ENCODE measurements at places on chromosomes 5 and 9.

GRCh38 chr5:178732281-178732680 is 1.8 kb upstream of the ZNF354A start:
- no peak for DNase-seq

GRCh38 chr9:17824616-17825264 is 245.9 kb downstream of the SH3GL2 start:
- DNase-seq = no peak

- peak; percentile 26 for DNase-seq
Observed at GRCh38 chr9:103397868-103398600, 402.9 kb downstream of the CYLC2 start.

DNA sequence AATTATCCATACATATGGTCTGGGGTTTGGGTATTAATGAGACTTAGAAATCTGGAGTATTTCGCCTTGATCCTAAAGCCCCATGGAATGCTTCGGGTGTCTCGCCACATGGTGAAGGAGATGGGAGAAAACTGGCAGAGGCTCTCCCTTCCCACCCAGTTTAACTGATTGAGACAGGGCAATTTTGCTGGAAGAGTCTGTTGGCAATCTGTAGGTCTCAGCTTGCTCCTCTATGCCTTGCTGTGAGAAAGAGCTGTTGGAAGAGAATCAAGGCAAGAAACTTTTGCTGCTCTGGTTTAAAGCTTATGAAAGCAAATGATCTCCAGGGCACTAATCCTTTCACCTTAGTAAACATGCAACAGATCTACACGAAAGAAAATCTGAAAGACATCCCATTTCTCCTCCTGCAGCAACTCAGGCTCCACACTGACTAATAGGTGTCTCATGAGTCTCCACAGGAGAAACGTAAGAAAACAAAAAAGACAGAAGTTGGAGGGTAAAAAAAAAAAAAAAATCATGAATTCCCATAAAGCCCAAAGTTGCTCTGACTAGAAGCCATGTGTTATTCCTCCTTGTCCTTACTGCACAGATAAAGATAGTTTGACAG is 369.9 kb downstream of the EFNA5 start:
- DNase-seq = no peak

DNA sequence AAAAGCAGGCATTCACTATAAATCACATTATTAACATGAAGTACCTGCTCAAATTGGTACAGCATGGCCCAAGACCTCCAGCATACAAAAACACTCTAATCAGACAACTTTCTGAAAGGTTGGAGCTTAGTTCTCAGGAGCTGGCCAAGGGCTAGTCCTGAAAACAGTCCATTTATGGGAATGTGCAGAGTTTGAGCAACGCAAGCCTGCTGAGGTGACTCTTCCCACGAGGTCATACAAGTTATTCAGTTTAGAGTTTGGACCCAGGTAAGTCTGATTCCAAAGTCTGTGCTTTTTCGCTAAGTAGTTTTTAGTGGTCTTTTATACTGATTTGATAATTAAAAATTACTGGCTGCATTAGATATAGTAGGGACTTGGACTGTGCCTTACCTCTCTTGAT is 52.6 kb downstream of the AP3S1 start:
- DNase-seq = no peak

DNA sequence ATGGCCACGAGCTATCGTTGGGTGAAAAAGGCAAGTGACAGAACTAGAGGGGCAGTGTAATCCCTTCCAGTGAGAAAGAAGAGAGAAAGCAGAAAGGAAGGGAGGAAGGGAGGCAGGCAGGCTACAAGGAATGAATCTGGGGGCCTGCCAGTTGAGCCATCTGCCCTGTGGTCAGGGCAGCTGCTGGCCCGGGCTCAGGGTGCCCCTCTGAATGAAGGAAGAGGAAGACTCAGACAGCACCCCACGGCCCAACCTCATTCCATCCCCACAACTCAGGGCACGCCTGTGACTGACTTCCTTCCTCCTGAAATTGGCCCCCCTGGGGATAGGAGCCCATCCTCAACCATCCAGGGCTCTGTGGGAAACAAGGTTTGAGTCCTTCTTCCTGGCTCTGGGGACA is 20.3 kb upstream of the FLT4 start:
- DNase-seq = no peak

- DNase-seq = no peak
Observed at GRCh38 chr5:132753135-132753987, 6.1 kb downstream of the CCNI2 start.

DNA sequence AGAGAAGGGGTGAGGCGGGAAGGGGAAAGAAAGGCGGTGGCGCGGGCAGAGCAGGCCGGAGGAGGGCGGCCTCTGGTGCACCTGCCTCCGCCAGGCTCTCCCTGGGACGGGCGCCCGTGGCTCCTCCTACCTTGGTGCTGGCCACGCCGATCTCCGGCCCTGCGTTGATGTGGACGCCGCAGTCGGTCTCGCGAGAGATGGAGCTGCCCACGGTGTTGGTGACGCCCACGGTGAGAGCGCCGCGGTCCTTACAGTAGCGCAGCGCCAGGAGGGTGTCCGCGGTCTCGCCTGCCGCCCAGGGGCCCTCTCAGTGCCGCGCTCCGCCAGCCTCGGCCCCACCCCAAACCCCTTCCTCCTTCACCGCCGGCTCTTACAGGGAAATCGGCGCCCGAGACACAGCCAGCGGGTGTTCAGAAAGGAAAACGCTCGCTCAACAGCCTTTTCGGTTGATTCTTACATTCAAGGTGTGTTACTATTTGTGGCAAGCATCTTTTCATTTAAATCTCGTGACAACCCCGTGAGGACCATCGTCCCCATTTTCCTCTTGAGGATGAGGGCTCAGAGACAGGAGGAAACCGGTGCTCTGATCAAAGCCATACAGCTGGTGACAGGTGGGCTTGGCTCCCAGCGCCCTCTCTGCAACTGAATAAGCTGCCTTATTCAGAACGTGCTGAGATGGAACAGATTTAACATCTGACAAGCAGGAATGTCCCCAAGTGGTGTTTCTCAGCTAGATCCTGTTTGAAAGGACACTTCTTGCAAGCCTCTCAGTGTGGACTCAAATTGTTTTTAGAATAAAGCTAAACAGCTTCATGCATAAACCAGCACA is 22.0 kb upstream of the MAPK9 start:
- DNase-seq = no peak

DNA sequence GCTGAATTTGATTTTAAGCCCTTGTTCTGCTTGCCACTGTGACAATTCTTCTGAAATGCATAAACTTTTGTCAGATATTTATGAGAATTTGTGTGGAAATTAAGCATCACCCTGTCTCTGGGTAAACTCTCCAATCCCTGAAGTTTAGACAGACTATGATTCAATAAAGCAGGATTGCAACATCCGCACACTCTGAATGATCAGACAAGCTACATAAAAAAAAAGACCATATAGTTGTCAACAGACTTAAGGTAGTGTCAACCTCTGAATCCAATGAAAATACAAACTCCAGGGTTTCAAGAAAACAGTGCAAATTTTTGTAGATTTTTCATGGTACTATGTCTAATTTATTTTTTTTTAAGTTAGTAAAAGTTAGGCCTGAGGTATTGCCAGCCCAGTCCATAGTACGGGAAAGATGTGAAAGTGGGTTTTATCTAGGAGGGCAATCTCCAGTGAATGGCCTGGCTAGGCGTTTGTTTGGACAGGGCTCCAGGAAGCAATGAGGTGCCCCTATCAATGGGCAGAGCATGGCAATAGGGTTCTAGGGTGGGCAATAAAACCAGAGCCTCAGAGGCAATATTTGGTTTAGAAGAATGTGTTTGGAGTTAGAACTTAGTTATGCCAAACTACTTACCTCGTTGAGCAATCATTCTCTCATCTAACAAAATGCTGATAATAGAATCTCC is 762.6 kb upstream of the SEMA6A start:
- no peak for DNase-seq

DNA sequence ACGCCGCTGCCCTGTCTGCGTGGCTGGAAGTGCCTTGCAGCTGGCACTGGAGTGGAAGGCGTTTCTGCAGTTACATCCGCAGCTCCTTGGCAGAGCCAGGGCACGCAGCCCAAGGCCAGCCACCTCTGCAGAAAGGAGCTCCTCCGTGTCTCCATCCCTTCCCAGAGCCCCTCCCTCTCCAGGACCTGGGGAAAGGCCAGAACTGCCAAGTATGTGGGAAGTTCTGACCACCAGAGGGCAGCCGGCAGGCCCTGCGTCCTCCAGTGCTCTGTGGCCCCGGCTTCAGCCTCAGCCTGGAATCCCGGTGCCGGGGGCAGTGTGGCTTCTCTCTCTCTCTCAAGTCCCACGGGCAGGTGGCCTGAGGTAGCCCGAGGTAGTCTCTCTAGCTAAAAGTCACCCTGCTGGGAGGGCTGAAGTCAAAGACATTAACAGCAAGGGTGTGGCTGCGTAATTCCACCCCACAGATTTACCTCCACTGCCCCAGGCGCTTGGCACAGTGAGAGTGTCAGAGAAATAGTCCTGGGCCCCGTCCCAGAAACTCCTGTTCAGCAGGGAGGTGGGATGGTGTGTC is 101.7 kb upstream of the FCN2 start:
- peak; percentile 47 for DNase-seq

DNA sequence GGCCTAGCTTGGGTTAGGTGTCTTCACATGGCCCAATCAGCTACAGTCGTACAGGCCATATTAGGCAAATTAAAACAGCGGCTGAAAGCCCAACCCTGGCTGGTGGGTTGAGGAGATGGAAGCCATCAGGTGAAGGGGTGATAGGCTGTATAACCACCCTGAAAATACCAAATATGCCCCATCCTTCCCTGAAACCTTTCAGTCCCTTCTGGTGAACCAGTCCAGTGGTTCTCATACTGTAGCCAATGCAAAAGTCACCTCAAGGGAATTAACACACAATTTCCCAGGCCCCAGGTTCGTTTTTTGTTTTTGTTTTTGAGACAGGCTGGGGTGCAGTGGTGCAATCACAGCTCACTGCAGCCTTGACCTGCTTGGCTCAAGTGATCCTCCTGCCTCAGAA is 19.8 kb upstream of the KCNV2 start:
- no peak for DNase-seq

DNA sequence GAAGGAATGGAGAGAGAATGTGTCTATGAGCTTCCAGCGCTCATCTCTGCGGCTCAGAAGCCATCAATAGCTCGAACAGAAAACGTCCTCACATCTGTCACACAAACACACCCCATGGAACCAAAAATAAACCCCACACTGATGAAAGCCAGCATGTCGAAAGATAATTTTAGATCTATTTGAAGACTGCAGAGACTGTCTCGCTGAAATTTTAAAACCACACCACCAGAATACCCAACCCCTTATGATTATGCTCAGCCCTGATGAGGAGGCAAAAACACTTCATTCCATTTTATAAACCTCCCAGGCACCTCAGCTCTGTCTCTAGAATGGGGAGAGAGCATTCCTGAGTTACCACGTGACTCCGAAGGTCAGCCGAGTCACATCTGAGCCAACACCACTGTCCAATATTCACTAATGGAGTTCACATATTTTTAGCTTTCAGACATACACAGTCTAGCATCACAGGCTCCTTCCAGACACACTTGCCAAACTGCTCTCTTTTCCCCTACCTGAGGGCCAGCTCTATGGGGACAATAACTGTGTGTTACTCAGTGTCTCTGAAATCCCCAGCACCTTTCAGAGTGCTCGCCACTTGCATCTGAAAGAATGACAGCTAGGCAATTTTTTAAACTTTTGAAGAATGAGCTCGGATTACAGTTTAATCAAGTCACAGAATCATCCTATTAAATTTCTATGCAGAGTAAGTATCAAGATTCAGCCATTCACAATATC is 63.2 kb downstream of the SERINC5 start:
- no peak for DNase-seq

DNA sequence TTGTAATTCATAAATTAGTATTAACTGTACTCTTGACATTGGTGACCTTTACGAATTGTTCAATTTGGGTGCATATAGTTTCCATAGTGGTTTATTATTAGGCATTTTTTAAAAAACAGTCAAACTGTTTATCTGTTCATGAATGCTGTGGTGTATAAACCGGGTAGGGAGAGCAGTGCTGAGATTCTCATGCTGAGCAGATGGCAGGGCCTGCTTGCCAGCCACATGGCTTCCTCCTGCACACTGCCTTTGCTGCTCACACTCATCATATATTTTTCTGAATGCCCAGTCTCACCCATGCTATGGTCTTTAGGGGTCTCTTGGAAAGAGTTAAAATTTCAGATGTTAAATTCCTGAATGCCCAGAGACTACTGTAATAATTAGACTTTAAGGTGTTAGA is 40.8 kb downstream of the NNT start:
- no peak for DNase-seq

DNA sequence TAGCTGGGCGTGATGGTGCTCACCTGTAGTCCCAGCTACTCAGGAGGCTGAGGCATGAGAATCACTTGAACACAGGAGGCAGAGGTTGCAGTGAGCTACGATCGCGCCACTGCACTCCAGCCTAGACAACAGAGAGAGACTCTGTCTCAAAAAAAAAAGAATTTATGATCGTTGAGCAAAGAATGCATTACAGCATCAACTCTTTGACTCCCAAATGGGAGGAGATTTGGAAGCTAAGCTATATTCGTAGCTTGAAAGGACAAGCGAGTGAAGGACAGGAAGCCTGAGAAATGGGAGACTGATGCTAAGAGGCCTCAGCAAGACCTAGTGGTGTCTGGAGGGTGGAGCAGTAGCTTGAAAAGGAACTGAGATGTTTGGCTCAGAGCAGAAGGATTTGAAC is 10.3 kb upstream of the CCIN start:
- no peak for DNase-seq

- no peak for DNase-seq
Observed at GRCh38 chr9:92327283-92327850, 1.6 kb downstream of the CENPP start.

DNA sequence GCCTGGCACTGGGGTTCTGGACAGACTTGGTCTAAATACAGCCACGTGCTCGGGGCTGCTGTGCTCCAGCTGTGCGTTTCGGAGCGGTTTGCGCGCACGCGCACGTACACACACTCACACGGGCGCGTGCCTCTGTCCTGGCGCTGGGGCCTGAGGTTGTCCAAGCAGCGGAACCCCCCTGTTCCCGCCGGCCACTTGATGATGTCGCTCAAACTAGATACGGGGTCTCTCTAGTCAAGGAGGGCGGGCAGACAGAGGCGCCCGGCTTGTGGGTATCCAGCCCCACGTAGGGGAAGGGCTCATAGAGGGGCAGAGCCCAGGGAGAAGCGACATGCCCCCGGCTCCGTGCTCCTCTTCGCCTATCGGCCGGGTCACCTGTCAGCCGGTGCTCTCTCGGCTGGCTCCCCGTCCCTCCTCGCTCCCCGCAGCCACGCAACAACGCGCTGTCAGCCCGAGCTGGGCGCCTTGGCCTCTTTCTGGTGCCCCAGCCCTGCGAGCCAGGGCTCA is 8.9 kb downstream of the NR2F1-AS1 start:
- DNase-seq = no peak

DNA sequence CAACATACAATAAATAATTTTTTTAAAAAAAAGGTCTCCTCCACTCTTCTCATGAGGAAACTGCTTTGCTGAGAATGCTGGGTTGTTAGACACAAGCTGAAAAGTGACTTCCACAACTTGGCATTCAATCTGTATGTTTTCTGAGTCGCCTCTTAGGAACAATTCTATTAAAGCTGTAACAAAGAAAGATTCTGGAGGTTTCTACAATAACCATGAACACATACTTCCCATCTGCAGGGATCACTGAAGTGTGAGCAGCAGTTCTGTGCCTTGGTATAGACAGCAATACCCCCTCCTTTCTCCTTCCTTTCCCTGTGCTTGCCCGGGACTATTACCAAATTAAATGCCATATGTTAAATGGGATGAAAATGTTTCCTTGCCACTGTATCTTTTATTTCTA is 1.5 kb downstream of the DIRAS2 start:
- DNase-seq = no peak

- no peak for DNase-seq
Observed at GRCh38 chr9:18848657-18849056, 184.4 kb downstream of the SAXO1 start.
